Large intestine (tissue), 12 donors: ENCODE measurements at places on chromosomes 1 and 21. TPM values are rescaled to one million over a fixed set of nuclear protein-coding genes. Genes with fewer than 3 reads are reported as not detected.

Gene EDN2
- polyA plus RNA-seq = 0.51 TPM

- DNase-seq = no peak
These were observed 7.9 kb upstream of the TRAF5 start for GRCh38 chr1:211318576-211319280.

DNA sequence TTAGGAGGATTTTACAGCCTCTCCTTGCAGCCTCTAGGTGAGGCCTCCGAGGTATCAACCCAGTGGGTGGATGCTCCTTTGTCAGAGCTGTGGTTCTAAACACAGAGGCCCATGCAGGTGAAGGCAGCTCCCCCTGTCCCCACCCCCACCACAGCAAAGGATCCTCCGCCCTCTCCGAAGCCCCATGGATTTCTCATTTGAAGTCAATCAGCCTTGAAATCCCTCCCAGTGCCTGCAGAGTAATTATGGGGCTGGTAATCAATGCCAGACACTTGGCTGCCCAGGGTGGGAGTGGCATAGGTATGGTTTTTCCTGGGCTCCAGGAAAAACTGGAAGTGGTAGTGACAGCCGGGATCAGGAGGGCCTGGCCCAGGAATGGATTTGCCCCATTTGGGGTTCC lies 119.5 kb upstream of the CSF3R start:
- no peak for DNase-seq

DNA sequence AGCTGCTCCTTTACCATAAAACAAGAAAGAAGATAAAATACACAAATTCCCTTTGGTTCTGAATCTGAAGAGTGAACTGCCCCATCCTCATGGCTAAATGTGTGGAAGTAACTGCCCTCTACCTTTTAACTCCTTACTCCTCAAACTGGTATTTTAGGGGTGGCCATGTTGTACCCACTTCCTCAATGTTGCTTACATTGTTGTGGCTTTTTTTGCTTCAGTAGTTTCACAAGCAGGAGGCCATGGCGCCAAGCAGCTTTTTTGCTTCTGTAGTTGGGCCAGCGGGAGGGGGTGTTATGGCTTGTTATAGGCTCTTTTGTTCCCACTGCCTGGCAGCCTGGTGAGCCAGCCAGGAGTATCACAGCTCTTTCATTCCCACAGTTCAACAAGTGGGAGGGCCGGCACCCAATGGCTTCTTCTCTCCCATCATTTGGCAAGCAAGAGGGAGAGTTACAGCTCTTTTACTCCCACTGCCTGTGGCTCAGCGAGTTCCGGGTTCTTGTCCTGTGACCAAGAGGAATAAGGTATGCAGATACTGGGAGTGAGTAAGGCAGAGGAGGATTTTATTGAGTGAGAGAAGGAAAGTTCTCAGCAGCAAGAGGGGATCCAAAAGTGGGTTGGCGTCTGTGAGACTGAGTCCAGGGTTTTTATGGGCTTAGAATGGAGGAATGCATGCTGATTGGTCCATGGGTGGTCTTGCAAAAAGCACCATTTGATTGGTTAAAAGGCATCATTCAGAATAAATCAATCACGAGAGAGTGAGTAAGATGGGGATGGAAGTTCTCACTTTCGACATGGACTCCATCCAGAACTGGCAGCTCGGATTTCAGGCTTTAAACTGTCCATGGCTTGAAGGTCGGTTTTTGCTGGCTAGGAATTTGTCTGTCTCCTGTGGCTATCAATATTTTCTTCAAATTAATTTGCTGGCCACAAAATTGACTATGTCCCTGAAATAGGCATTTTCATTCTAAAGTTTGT lies 429.6 kb downstream of the HLX start:
- DNase-seq = no peak

DNA sequence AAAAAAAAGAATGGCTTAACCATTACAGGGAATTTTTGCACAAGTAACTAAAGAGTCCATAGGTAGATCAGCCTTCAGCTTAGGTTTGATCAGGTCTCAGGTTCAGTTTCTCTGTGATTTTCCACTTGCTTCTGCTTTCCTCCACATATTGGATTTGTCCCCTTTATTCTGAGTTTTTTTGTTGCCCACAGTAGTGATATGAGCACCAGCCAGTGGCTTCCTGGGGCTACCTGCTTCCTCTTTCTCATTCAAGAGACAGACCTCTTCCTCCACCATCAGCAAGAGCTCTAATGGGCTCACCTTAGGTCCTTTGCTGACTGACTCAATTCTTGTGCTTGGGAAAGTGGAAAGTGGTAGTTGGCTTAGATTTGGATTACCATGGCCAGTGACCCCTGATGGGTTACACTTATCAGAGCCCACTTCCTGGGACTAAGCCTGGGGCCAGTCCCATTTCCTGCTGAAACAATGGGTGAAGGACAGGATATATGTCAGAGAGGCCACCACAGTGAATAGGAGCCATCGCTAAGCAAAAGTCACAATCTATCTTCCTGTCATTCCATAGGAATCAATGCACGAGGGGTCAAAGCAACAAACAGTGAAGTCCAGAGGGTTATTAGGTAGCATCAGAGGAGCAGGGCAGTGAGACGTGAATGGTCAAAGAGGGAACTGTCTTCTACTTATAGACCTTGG lies 12.8 kb upstream of the PLA2G2E start:
- DNase-seq = no peak

Gene NTMT2
- polyA plus RNA-seq = not detected

DNA sequence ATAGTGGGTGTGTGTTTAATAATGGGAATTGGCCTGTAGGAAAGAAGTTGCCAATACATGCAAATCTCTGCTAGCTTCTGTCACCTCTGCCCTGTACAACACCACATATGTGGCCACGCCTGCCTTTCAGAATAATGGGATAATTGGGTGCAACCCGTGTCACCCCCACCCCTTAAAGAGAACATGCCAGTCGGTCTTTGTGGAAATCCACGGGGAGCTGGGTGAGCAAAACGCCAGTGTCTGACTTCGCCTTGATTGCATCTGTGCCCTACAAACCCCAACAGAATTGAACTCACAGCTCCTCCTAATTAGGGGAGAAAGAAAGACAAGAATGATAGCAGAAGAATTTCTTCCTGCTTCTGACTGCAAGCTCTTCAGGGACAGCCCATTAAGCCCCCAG lies 6.4 kb upstream of the PLXNA2 start:
- DNase-seq = no peak
